B cell (primary cell): ENCODE measurements at places on chromosomes 6 and 20. TPM values are rescaled to one million over a fixed set of nuclear protein-coding genes. Genes with fewer than 3 reads are reported as not detected.

Gene CYP24A1
- not detected in 2 replicates for polyA plus RNA-seq

Gene BAK1
- polyA plus RNA-seq, result 34.3 and 39.1 TPM in 2 replicates

Gene PGBD1
- polyA plus RNA-seq, result 0.55 and 1.2 TPM in 2 replicates

Gene TAF4
- 13.9 and 20.2 TPM in 2 replicates for polyA plus RNA-seq

Gene SSTR4
- polyA plus RNA-seq, result not detected in 2 replicates

Gene CPNE1
- polyA plus RNA-seq, result 309 and 321 TPM in 2 replicates

Gene TOX2
- polyA plus RNA-seq, result 1.2 and 2.3 TPM in 2 replicates

Gene HLA-DRA
- polyA plus RNA-seq, result 4,498 and 4,999 TPM in 2 replicates

Gene OXT
- polyA plus RNA-seq, result 1.0 TPM in 1 of 2 replicates, not detected in the other

Gene SLC12A5
- not detected in 2 replicates for polyA plus RNA-seq

Gene CLDN20
- polyA plus RNA-seq, result not detected in 2 replicates

Gene NPBWR2
- polyA plus RNA-seq, result 0.21 and 0.22 TPM in 2 replicates

Gene OPRM1
- polyA plus RNA-seq, result not detected in 2 replicates

Gene PLEKHG1
- polyA plus RNA-seq, result 66.2 and 119 TPM in 2 replicates

Gene PLCB4
- not detected in 2 replicates for polyA plus RNA-seq

Gene SPAG4
- 3.7 and 8.8 TPM in 2 replicates for polyA plus RNA-seq

Gene GHRH
- polyA plus RNA-seq, result not detected in 2 replicates

Gene CAGE1
- 0.13 and 0.25 TPM in 2 replicates for polyA plus RNA-seq

Gene WFDC6
- polyA plus RNA-seq, result not detected in 2 replicates

Gene HRH3
- not detected in 2 replicates for polyA plus RNA-seq

Gene ULBP3
- 0.10 and 0.22 TPM in 2 replicates for polyA plus RNA-seq
